AG08396 (cell line): ENCODE measurements at places on chromosomes 7 and 10.

DNA sequence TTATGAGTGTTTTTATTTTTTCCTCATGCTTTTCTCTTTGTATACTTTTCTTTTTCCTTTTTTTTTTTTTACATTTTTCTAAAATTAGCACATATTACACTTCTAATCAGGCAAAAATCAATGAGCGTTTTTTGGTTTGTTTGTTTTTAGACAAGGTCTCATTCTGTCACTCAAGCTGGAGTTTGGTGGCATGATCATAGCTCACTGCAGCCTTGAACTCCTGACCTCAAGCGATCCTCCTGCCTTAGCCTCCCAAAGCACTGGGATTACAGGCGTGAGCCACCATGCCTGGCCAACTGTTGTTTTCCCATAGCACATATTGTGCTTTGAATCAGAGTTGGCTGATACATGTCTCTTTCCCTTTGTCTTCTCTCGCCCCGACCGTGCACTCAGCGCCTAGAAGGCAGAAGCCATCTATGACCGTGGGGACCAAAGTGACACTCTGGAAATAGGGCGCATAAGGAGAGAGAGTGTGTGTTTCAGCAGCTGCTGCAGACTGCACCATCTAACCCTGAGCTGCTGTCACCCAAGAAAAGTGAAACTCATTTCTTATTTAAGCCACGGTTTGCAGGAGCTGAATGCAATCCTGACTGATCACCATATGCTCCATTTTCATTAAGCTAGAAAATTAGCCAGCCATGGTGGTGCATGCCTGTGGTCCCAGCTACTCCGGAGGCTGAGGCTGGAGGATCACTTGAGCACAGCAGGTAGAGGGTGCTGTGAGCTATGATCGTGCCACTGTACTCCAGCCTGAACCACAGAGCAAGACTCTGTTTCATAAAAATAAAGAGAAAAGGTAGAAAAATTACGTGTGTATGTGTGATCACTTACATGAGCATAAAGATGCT is 41.4 kb upstream of the GTF2I start:
- DNase-seq: no peak

- DNase-seq: no peak
Measured at GRCh38 chr7:44235582-44236332, 35.0 kb downstream of the YKT6 start.

DNA sequence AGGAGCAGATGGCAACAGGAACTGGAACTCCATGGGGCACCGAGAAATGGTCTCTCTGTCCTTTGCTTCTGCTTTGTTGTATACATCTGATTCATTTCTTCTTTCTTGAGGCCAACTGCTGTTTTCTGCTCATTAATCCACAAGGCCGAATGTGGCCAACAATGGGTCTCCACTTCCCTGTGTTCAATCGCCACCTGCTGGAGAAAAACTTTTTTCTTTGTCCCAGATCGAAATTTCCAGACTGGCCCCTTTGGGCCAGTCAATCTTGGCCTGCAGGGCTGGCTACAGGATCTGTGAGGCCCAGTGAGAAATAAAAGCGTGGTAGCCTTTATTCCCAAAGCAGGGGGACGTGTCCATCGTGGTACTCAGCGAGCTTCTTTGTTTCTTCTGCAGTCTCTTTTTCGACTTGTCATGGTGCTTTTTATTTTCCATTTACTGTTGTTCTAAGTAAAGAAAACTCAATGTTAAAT is 58.8 kb downstream of the PARP12 start:
- peak; percentile 80 for DNase-seq

DNA sequence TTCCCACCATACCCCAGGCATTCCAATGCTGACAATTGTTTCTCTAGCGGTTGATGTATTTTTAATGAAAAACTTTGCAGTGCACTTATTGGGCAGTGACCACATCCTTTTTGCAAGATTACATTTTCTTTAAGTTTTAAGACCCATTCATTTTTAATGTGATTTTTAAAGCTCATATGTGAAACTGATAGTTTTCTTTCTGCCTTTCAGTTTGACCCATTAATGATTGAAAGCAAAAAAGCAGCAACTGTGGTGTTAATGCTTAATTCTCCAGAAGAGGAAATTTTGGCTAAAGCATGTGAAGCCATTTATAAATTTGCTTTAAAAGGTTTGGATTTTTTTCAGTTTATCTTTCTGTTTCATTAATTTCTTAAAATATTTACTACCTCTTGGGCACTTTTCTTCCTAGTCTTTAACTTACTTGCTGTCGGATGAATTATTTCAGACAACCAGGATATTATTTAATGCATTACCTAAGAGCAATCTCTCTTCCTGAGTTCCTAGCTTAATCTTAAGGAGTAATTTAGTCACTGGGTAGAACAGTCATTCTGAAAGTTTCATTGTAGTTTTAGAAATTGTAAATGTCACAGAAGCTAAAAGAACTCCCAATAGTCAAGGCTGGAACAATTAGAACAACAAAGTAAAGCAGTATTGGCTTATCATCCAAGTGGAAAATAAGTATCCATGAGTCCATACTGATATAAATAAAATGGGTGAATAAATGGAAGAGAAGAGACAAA is 18.3 kb downstream of the ARMC3 start:
- DNase-seq: no peak

DNA sequence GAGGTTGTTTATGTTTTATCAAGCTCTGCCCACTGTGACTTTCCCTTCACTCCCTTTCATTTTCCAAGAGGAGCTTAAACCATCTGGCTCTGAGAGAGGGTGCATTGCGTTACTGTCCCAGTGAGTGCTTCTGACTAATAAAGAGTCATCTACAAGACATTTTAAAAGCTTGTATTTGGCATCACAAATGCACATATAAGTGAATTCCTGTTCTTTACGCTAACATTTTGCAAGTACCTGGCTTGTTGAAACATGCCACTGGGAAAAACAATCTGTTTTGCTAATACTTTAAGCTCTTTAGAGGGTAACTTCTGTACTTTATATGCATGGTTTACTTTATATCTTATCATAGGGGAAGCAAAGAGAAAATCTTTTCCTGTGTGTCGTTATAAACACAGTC is 534.6 kb upstream of the POM121L12 start:
- DNase-seq: no peak

- DNase-seq: no peak
Measured at GRCh38 chr7:24690251-24690650, 67.0 kb downstream of the GSDME start.

GRCh38 chr10:14608381-14609001 is 166.2 kb downstream of the FAM107B start:
- DNase-seq: no peak

GRCh38 chr7:66296001-66296521 is 90.9 kb downstream of the TPST1 start:
- peak; percentile 30 for DNase-seq

- DNase-seq: no peak
Measured at GRCh38 chr7:2821161-2821841, 22.8 kb downstream of the GNA12 start.

GRCh38 chr10:132294561-132295318 is 13.0 kb downstream of the STK32C start:
- DNase-seq: no peak
